ENCODE measurements at places on chromosomes 12 and 14. TPM values are rescaled to one million over a fixed set of nuclear protein-coding genes. Genes with fewer than 3 reads are reported as not detected.

DNA sequence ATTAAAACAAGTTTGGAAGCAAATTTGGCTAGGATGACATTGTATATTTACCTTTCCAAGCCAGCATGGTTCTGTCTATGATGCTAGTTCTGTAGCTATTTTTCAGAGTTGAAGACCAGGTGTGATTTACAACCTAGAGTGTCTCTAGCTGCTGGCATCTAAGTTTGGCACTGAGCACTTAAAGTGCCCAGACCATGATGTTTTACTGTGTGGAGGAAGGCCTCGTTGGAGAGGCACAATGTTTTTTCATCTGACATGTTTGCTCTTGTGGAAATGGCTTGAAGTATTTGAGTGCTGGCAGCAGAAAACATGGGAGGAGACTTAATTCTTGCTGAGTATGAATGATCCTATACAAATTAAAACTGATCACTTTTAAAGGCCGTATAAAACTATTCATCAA, 13.0 kb upstream of the C12orf71 start:
- H3K4me1 ChIP-seq: no peaks in the 10 kb centered on the region
- H3K4me3 ChIP-seq: no peak overlapping the region
- H3K36me3 ChIP-seq: no peaks in the 10 kb centered on the region
- DNase-seq: no peak

- no peak overlapping the region for H3K4me3 ChIP-seq
- no peaks in the 10 kb centered on the region for H3K36me3 ChIP-seq
- H3K27me3 ChIP-seq: no peaks in the 10 kb centered on the region
- no peak overlapping the region for H3K27ac ChIP-seq
- H3K4me1 ChIP-seq: peaks cover 3% of the 10 kb centered on the region
These were observed 42.9 kb upstream of the EEA1 start for GRCh38 chr12:92971859-92972524.

GRCh38 chr14:22390824-22391461, 198.1 kb downstream of the DAD1 start:
- H3K27me3 ChIP-seq: no peaks in the 10 kb centered on the region
- H3K4me1 ChIP-seq: no peaks in the 10 kb centered on the region
- no peaks in the 10 kb centered on the region for H3K36me3 ChIP-seq
- DNase-seq: no peak

DNA sequence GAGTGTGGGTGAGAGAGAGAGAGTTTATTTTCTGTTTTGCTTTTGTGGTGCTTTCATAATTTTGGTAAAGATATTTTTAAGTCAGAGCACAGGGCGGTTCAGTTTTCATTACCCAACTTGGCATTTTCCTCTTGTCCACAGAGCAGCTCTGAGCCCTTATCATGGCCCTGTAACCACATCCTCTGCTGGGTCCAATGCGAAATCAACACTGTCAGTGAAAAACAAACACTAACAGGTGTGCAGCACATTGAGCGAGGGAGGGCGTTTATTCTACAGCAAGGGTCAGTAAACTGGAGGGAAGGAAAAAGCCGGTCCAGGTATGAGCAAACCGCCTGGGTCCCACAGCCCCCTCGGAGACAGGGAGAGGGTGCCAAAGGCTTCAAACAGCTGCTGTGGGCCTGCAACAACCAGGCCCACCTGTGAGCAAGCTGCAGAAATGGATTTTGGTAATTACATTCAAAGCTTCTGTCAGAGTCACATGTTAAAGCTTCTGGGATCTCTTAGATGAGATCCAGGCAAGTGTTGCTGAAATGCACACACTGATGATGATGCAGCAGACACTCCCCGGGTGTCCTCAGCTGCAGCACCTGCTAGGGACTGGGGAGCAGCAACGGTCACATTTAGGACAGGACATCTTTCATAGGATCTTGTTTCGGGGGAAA, 132.7 kb upstream of the DYRK2 start:
- H3K36me3 ChIP-seq: no peaks in the 10 kb centered on the region
- no peaks in the 10 kb centered on the region for H3K4me1 ChIP-seq
- no peaks in the 10 kb centered on the region for H3K27me3 ChIP-seq
- no peak overlapping the region for H3K27ac ChIP-seq
- no peak for DNase-seq

- H3K36me3 ChIP-seq: no peaks in the 10 kb centered on the region
- H3K27me3 ChIP-seq: no peaks in the 10 kb centered on the region
- H3K4me3 ChIP-seq: no peak overlapping the region
- DNase-seq: no peak
- H3K27ac ChIP-seq: no peak overlapping the region
These were observed 11.7 kb downstream of the CLEC2A start for GRCh38 chr12:9920451-9920850.

GRCh38 chr14:34199585-34199984, 248.7 kb upstream of the EGLN3 start:
- no peak overlapping the region for H3K27ac ChIP-seq
- no peaks in the 10 kb centered on the region for H3K27me3 ChIP-seq
- no peaks in the 10 kb centered on the region for H3K36me3 ChIP-seq
- H3K4me1 ChIP-seq: no peaks in the 10 kb centered on the region
- H3K4me3 ChIP-seq: no peak overlapping the region

DNA sequence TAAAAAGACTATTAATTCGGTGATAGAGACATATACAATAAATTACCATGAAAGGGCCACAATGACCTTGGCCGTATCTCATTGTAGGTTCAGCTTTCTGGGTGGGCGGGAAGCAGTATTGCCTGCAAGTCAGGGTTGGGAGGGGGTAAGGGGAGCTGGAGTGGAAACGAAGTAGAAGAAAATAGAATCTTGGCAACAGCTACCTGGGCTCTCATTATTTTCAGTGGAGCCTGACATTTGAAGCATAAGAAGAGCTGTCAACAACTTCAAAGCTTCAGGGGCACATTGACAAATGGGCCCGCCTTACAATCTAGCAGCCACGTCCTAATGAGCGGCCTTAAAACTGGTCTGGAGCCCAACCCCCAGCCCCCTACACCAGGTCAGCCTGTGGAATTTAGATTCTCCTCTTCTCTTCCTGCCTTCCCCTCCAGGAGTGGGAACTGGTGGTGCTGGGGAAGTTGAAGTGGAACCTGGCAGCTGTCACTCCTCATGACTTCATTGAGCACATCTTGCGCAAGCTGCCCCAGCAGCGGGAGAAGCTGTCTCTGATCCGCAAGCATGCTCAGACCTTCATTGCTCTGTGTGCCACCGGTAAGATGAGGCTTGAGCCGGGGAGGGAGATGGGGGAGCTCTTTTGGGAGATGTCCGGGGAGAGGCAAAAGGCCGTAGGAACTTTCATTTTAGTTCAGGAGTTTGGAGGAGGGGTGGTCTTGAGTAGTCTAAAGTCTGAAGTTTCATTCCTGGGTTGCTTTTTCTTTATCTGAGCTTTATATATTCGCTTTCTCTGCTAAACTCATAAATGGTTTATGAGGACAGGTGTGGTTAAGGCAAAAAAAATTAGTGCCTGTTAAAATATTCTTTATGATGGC, 5.0 kb downstream of the CCND2 start:
- H3K27me3 ChIP-seq: no peaks in the 10 kb centered on the region
- DNase-seq: no peak

GRCh38 chr12:89645434-89645833, 63.2 kb downstream of the ATP2B1 start:
- H3K27ac ChIP-seq: no peak overlapping the region
- H3K4me3 ChIP-seq: no peak overlapping the region
- H3K36me3 ChIP-seq: no peaks in the 10 kb centered on the region
- H3K4me1 ChIP-seq: no peaks in the 10 kb centered on the region

GRCh38 chr12:55850893-55851292, 8.2 kb upstream of the MMP19 start:
- H3K36me3 ChIP-seq: no peaks in the 10 kb centered on the region
- no peaks in the 10 kb centered on the region for H3K27me3 ChIP-seq
- no peak overlapping the region for H3K27ac ChIP-seq
- DNase-seq: no peak
- no peak overlapping the region for H3K4me3 ChIP-seq
- no peaks in the 10 kb centered on the region for H3K4me1 ChIP-seq

- no peaks in the 10 kb centered on the region for H3K36me3 ChIP-seq
- H3K27ac ChIP-seq: no peak overlapping the region
- no peaks in the 10 kb centered on the region for H3K4me1 ChIP-seq
- no peak for DNase-seq
- H3K4me3 ChIP-seq: no peak overlapping the region
These were observed 23.9 kb upstream of the SLC10A1 start for GRCh38 chr14:69820991-69821390.

GRCh38 chr12:103475073-103475472, 20.7 kb downstream of the C12orf42 start:
- no peaks in the 10 kb centered on the region for H3K4me1 ChIP-seq
- H3K4me3 ChIP-seq: no peak overlapping the region
- H3K27me3 ChIP-seq: no peaks in the 10 kb centered on the region
- no peak for DNase-seq
- no peaks in the 10 kb centered on the region for H3K36me3 ChIP-seq
- H3K27ac ChIP-seq: no peak overlapping the region

- DNase-seq: no peak
- H3K4me1 ChIP-seq: no peaks in the 10 kb centered on the region
- H3K36me3 ChIP-seq: peaks cover 13% of the 10 kb centered on the region
- no peak overlapping the region for H3K27ac ChIP-seq
These were observed 31.4 kb downstream of the TDP1 start for GRCh38 chr14:89987161-89987475.

- no peaks in the 10 kb centered on the region for H3K27me3 ChIP-seq
- H3K27ac ChIP-seq: no peak overlapping the region
- no peaks in the 10 kb centered on the region for H3K4me1 ChIP-seq
- H3K36me3 ChIP-seq: no peaks in the 10 kb centered on the region
- no peak for DNase-seq
- H3K4me3 ChIP-seq: no peak overlapping the region
These were observed 148.9 kb upstream of the MAX start for GRCh38 chr14:65251213-65251612.

- H3K4me3 ChIP-seq: no peak overlapping the region
- no peak for DNase-seq
- no peaks in the 10 kb centered on the region for H3K27me3 ChIP-seq
- H3K27ac ChIP-seq: no peak overlapping the region
These were observed 31.5 kb upstream of the CACNA2D4 start for GRCh38 chr12:1949771-1950470.

GRCh38 chr12:70252832-70253231, 9.6 kb downstream of the CNOT2 start:
- no peak for DNase-seq
- no peaks in the 10 kb centered on the region for H3K27me3 ChIP-seq
- H3K36me3 ChIP-seq: no peaks in the 10 kb centered on the region
- no peak overlapping the region for H3K27ac ChIP-seq

- H3K4me3 ChIP-seq: no peak overlapping the region
- H3K4me1 ChIP-seq: peaks cover 9% of the 10 kb centered on the region
- H3K27me3 ChIP-seq: peaks cover 3% of the 10 kb centered on the region
- no peaks in the 10 kb centered on the region for H3K36me3 ChIP-seq
- no peak for DNase-seq
These were observed 14.7 kb downstream of the BEGAIN start for GRCh38 chr14:100572543-100572942.

GRCh38 chr14:29925101-29925722, 2.4 kb downstream of the PRKD1 start:
- no peak for DNase-seq
- no peaks in the 10 kb centered on the region for H3K27me3 ChIP-seq
- H3K36me3 ChIP-seq: no peaks in the 10 kb centered on the region
- H3K27ac ChIP-seq: no peak overlapping the region

DNA sequence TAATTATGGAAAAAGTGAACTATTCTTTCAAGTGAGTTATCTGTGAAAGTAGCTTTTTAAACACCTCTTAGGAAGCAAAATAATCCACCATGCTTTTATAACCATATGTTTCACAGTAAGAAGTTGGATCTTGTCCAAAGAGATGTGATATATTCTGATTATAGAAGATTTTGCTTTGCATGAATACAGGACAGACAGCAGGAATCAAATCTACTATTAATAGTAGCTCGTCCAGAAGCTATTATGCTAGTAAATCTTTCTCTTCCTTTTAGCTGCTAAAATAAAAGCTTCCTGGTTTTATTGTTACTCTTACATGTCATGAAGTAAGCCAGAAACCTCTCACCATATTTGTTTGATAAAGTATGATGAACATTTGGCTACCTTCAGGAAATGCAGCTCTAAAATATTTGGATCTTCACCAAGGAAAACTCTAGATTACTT, 257.0 kb downstream of the IPO8 start:
- DNase-seq: no peak
- H3K27me3 ChIP-seq: no peaks in the 10 kb centered on the region
- no peak overlapping the region for H3K4me3 ChIP-seq
- H3K36me3 ChIP-seq: no peaks in the 10 kb centered on the region
- peaks cover 19% of the 10 kb centered on the region for H3K4me1 ChIP-seq

DNA sequence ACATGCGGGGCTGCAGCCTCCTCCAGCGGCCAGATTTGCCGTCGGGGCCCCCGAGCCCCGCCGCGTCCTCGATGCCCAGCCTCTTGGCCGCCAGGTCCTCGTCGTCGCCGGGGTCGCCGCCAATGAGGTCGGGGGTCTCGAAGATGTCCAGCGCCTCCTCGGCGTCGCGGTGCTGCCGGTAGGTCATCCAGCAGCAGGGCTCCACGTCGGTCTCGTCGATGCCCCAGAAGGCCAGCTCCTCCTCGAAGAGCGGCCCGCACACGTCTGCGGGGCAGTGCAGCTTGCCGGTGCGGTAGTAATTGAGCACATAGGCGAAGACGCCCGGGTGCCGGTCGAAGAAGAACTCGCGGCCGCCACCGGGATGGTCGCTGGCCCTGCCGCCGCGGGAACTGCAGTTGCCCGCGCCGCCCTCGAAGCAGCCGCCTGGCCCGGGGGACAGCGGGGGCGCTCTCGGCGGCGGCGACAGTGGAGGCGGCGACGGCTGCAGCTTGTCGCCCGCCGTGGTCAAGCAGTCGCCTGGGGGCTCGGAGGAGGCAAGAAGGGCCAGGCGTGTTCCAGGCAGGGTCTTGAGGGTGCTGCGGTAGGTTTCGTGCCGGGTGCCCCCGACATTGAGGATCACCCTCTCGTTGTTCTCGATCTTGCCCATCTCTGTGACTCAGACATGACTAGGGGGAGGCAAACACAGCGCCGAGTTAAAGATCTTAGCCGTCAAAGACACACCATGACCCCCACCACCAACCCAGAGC, 2.1 kb downstream of the KCNC2 start:
- peaks cover 6% of the 10 kb centered on the region for H3K4me1 ChIP-seq
- H3K27ac ChIP-seq: no peak overlapping the region
- H3K36me3 ChIP-seq: peaks cover 2% of the 10 kb centered on the region

- no peaks in the 10 kb centered on the region for H3K27me3 ChIP-seq
- peaks cover 5% of the 10 kb centered on the region for H3K4me1 ChIP-seq
- H3K4me3 ChIP-seq: no peak overlapping the region
- H3K27ac ChIP-seq: no peak overlapping the region
These were observed 75.7 kb downstream of the PLEKHG7 start for GRCh38 chr12:92778525-92778924.

GRCh38 chr14:101022121-101022520, 118.6 kb upstream of the RTL1 start:
- H3K36me3 ChIP-seq: no peaks in the 10 kb centered on the region
- peak; percentile 30 for DNase-seq
- H3K4me3 ChIP-seq: no peak overlapping the region
- H3K27ac ChIP-seq: no peak overlapping the region
- H3K27me3 ChIP-seq: no peaks in the 10 kb centered on the region
- no peaks in the 10 kb centered on the region for H3K4me1 ChIP-seq

- no peak overlapping the region for H3K27ac ChIP-seq
- no peak for DNase-seq
- no peaks in the 10 kb centered on the region for H3K27me3 ChIP-seq
These were observed 827.8 kb downstream of the DIO2 start for GRCh38 chr14:79383475-79383874.

The USP44 gene
- 0.33 TPM for total RNA-seq

The KNTC1 gene
- total RNA-seq: 34.7 TPM

The VRTN gene
- not detected for total RNA-seq

The AQP2 gene
- total RNA-seq: not detected

The NGB gene
- total RNA-seq: not detected

The NRIP2 gene
- total RNA-seq: 0.19 TPM

The MGAT4C gene
- 0.65 TPM for total RNA-seq

The HAL gene
- total RNA-seq: 125 TPM

The RIMKLB gene
- 5.3 TPM for total RNA-seq

The GRIN2B gene
- not detected for total RNA-seq

The SEC23A gene
- total RNA-seq: 169 TPM

The AMIGO2 gene
- 1.2 TPM for total RNA-seq

Data from liver (tissue), 10 donors.